Keratinocyte (primary cell): ENCODE measurements at places on chromosomes 5 and 9. TPM values are rescaled to one million over a fixed set of nuclear protein-coding genes. Genes with fewer than 3 reads are reported as not detected.

GRCh38 chr9:136694163-136694871 is 7.1 kb upstream of the AGPAT2 start:
- DNase-seq = no peak

- DNase-seq = no peak
These were observed 48.4 kb downstream of the GALNT10 start for GRCh38 chr5:154238776-154239481.

The FCN2 gene
- polyA plus RNA-seq = not detected in 3 replicates

The CER1 gene
- polyA plus RNA-seq = not detected in 3 replicates

- DNase-seq = no peak
These were observed 69.3 kb downstream of the SNX30 start for GRCh38 chr9:112819635-112820496.

The WDR38 gene
- polyA plus RNA-seq = not detected in 3 replicates

- no peak for DNase-seq
These were observed 15.6 kb downstream of the NIM1K start for GRCh38 chr5:43207601-43208000.

GRCh38 chr5:37663538-37663937 is 176.3 kb downstream of the GDNF start:
- DNase-seq = no peak

DNA sequence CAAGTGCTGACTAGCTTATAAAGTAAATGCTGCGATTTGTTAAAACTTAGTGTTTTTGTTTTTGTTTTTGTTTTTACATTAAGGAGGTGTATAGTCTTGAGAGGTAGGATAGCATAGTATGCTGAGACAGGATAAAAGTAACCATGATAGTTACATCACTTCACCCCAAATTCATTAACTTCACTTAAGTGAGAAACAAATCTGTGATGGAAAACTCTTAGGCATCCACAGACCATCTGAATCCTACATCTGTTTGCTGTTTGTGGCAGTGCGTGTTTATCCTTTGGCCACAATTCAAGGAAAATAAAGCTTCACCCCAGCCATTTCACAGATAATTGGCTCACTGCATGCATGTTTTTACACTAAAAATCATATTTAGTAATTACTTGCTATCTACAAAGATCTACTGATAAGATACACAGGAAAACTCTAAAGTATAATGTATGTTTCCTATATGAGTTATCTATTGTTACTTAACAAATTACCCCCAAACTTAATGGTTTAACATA is 82.0 kb downstream of the ZNF622 start:
- DNase-seq = no peak

The SMIM32 gene
- polyA plus RNA-seq = not detected in 3 replicates

The KYAT1 gene
- 10.9 to 13.9 TPM (median 13.9 TPM) in 3 replicates for polyA plus RNA-seq

The TTC23L gene
- 0.04 to 0.12 TPM in 2 of 3 replicates, not detected in the other for polyA plus RNA-seq

The FOXD4L6 gene
- polyA plus RNA-seq = 0.03 to 0.19 TPM in 2 of 3 replicates, not detected in the other

- DNase-seq = no peak
These were observed 38.6 kb downstream of the MRPS30 start for GRCh38 chr5:44847206-44847852.

GRCh38 chr5:176446028-176446665 is 2.0 kb upstream of the FAF2 start:
- no peak for DNase-seq

The ADAMTS13 gene
- 1.1 to 2.9 TPM (median 1.2 TPM) in 3 replicates for polyA plus RNA-seq

DNA sequence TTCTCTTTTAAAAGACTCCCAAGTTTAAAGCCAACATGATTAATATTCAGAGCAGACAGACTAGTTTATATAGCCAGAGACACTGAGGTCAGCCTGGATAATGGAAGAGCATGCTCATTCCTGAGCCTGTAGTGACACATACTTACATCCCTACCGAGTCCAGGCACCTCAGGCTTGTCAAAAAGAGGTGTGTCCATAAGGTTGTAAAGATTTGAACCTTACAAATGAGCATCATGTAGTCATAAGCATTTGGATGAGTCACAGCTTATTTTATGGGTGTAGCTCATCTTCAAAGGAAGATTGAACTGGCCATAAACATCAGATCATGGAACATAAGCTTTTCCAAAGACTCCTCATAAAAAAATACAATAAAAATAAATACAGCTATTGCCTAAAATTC is 333.5 kb downstream of the EFNA5 start:
- peak; percentile 95 for DNase-seq

DNA sequence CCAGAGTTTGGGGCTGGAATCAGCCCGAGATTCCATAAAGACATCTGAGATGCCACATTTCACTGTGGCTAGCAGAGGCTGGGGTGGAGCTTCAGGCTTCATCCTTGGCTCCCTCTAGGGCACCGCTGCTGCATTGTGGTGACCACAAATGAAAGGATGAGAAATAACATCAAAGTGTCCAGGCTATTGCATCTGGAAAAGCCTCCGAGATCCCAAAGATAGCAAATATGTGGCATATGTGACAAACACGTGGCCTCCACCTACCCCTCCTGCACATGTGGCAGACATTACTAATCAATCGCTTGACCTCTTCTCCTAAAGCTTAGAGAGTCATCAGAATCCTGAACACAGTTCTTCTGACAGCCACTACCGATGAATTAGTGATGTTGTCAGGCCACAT is 4.5 kb downstream of the SPARC start:
- no peak for DNase-seq

GRCh38 chr9:69918322-69918721 is 97.7 kb downstream of the CFAP95 start:
- DNase-seq = no peak

DNA sequence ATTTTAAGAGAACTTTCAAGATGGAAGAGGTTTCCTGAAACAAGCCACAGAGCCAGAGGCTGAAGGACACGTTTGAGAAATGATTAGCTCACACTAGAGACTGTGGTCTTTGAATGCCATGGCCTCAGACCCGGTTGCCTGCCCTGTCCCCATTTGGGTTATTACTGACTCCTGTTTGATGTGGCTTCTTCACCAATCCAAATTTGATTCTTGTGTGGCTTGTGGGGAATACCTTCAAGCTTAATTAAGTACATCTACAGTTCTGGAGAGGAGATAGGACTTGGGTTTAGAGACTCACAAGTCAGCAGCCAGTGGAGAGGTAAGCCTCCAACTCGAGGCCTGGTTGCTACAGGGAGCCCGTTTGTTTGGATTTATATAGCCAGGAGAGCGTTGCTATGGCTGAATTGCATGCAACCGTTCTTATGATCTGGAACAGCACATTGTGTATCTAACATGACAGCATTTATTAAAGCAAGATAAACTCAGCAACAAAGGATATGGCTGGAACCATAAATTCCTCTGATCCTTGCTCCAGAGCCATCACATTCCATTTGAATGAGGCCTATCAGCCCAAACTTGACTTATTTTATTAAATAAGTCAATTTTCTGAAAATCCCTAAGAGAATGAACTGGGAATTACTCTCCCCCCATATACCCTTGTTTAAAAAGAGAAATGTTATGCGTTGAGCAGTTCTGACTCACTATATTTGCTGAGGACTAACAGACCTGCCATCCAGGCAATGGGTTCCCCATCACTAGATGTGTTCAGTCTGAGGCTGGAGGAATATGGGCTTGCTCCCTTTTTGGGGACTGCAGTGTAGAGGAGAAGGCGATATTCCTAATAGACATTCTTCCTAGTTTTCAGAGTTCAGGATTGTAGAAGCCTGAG is 88.4 kb upstream of the TNFSF8 start:
- no peak for DNase-seq

GRCh38 chr5:142364251-142365145 is 39.7 kb upstream of the SPRY4 start:
- peak; percentile 45 for DNase-seq

DNA sequence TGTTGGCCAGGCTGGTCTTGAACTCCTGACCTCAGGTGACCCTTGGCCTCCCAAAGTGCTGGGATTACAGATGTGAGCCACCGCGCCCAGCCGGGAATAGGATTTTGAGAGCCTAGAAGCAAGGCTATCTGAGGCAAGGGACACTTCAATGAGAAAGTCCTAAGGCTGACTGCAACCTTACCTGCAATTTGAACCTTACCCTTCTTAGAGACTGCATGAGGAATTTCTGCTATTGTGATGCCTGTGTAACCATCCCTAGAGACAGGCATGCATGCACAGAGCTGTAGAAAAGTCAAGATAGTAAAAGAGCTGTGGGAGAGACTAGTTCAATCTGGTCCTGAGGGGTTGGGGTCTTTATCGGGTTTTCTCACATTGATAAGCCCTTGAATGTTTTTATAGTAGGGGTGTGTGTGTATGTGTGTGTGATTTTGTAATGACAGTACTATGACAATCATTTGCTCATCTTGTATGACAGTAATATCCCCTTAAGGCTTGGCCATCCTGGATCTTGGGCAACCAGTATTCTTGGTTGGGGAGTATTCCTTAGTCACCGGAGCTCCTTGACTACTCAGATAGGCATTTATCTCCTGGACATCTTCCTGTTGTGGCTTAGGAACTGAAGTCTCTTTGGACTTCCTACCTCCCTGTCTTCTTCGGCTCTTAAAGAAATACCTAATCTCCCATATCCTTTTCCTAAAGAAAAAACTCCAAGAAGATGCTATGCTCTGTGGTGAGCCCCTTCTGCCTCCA is 11.2 kb downstream of the DNAJB5 start:
- DNase-seq = peak; percentile 44

DNA sequence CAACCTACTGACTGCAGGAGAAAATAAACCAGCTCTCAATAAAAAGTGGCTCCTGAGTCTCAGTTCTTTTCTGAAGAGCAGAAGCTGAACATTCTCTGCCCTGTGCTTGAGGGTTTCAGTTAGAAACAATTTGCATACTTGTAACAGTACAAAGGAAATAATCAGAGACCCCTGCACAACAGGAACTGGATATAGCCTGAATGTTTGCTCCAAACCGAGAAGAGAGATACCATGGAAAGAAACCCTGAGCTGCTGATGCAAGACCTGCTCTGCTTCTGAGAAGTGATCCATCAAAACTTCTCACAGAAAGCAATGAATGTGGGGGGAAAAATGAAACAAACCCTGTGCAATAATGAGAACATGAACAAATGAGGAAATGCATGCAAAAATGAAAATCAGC is 592.9 kb downstream of the SEMA5A start:
- DNase-seq = no peak

DNA sequence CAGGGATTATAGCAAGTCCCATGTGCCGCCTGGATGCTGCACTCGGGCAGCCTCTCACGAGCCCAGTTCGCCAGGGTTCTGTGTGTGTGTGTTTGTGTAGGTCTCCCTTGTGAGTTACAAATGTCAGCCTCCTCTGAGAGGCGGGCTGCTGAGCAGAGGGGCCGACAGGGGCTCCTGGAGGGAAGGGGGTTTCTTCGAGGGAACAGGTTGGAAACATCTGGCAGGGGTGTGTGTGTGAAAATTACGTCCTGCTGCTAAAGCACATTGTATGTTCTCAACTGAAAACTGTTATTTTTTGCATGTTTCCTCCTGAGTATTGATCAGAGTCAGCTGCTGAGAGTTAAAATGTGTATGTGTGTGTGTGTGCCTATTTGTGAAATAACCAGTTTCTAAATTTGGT is 9.7 kb downstream of the GALNT10 start:
- no peak for DNase-seq

The C5orf58 gene
- not detected in 3 replicates for polyA plus RNA-seq

DNA sequence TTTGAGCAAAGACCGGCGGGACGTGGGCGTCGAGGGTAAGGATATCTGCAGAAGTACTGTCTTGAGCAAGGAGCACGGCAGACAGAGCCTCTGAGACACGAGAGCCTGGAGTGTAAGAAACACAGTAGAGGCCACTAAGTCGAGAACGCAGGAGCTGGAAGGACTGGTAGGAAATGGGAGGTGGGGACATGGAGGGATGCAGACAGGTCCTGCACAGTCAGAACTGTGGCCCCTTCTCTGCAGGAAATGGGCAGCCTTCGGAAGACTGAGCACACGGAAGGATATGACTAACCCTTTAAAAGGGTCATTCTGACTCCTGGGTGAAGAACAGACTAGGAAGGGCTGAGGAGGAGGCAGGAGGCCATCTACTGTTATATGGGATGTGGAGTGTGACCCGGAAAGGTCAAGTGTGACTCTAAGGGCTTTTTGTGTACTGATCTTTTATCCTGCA is 1.4 kb upstream of the CAMSAP1 start:
- no peak for DNase-seq

DNA sequence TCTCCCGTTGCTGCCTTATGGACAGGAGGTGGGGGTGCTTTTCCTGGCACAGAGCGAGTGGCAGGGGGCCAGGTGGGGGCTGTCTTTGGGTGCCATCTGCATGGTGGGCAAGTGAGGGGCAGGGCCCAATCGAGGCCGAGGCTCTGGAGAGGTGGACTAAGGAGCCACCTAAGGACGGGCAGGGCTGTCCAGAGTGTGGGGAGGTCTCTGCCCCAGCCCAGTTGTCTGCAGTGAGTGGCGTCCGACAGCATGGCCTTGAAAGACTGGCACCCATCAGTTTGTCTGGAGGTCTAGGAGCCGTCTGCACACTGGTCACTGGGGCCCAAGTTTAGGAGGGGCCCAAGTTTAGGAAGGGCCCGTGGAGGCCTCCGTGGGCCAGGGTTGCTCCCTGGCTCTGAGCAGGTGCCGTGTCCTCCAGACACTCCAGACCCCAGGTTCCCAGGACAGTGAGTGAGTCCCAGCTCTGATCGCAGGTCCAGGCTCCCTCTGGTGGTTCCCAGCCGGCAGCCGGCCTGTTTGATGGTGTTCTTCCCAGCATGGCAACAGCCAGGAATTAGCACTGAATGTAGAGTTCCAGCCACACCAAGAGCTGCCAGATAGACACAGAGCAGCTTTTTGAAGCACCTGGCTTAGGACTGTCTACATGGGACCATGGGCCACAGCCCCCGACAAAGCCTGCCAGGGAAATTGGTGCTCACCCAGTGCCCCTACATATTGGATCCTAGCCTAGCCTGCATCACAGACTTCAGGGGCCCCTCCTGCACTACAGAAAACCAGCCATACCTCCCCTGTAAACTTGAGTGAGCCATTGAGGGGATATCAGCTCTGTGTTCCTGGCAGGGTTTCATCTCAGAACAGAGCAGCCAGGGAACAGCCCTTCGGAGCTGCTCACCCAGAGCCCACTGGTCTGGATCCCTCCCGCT is 120.9 kb downstream of the WNK2 start:
- DNase-seq = no peak

The LCN9 gene
- polyA plus RNA-seq = not detected in 3 replicates

DNA sequence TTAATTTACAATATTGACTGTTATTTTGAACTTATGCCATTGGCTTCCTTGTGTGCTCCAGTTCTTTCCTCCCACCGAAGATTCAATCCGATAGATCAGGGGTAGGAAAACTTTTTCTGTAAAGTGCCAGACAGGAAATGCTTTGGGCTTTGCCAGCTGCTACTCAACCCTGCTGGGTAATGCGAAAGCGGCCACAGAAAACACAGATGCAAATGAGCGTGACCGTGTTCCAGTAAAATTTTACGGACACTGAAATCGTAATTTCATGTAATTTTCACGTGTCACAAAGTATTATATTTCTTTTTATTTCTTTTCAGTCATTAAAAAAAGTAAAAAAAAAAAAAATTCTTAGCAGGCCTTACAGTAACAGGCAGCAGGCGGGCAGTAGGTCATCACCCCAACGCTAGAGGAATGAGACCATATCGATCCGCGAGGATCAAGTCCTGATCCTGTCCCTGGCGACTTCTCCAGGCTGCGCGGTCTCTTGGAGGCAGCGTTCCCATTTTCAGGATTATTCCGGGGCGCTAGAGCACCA is 599 bp downstream of the NMRK1 start:
- no peak for DNase-seq

DNA sequence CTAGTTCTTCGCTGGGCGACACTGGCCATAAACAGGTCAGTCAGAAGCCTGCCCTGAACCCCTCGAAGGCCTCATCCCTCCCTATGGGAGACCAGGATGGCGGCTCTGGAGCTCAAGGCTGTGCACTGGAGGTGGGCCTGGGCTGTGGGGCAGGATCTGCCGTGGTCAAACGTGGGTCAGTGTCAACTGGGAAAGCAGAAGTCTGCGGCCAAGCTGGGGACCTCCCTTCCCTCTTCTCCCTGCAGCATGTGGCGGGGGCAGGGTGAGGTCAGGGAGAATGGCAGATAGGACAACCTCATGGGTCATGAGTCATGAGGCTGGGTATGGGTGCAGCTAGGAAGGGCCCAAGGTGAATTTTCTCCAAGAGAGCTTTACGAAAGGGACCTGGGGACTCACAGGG is 132.9 kb downstream of the RXRA start:
- no peak for DNase-seq
